ENCODE measurements at places on chromosomes 12 and 14.

GRCh38 chr14:92538412-92538985, 24.9 kb downstream of the RIN3 start:
- DNase-seq = no peak

- DNase-seq = no peak
Observed at GRCh38 chr14:31934767-31935266, 142.3 kb upstream of the ARHGAP5 start.

- DNase-seq = no peak
Observed at GRCh38 chr14:100771121-100771800, 44.6 kb downstream of the DLK1 start.

GRCh38 chr12:85574291-85574690, 261.9 kb downstream of the RASSF9 start:
- DNase-seq = no peak

- no peak for DNase-seq
Observed at GRCh38 chr14:21073921-21074320, 3.8 kb downstream of the ARHGEF40 start.

DNA sequence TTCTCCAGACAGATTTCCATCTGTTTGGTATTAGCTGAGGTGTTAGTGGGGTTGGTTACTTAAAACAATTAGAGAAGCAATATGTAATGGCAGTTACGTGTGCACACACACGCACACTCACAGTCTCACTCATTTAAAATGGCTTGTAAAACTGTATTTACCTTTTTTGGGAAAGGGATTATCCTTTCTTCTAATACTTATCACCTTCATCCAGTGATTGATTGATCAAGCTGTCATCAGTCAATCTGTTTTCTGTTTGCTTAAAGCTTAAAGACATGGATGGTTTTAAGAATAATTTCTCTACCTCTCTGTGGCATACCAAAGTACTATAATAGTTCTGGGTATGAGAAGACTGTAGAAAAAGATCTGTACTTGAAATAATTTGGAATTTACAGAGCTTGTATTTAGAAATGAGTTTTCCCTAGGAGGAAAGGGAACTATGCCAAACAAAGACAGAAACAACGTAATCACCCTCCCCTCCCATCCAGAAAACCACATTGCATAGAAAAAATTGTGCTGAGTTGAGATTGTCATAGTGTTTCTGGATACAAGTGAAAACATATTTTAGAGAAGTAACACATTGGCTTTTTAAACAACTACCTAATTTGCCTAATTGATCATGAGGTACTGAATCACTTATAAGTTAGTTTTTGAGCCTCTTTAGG, 455.8 kb downstream of the PCNX1 start:
- no peak for DNase-seq

- DNase-seq = no peak
Observed at GRCh38 chr12:31362115-31362758, 36.3 kb upstream of the SINHCAF start.

DNA sequence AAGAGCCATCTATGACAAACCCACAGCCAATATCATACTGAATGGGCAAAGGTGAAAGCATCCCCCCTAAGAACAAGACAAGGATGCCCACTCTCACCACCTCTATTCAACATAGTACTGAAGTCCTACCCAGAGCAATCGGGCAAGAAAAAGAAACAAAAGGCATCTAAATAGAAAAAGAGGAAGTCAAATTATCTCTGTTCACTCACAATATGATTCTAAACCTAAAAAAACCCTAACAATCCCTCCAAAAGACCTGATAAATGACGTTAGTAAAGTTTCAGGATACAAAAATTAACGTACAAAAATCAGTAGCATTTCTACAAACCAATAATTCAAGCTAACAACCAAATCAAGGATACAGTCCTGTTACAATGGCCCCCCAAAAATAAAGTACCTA, 26.9 kb downstream of the MDM1 start:
- DNase-seq = no peak

- DNase-seq = no peak
Observed at GRCh38 chr12:108340037-108340436, 926 bp upstream of the CMKLR1 start.

DNA sequence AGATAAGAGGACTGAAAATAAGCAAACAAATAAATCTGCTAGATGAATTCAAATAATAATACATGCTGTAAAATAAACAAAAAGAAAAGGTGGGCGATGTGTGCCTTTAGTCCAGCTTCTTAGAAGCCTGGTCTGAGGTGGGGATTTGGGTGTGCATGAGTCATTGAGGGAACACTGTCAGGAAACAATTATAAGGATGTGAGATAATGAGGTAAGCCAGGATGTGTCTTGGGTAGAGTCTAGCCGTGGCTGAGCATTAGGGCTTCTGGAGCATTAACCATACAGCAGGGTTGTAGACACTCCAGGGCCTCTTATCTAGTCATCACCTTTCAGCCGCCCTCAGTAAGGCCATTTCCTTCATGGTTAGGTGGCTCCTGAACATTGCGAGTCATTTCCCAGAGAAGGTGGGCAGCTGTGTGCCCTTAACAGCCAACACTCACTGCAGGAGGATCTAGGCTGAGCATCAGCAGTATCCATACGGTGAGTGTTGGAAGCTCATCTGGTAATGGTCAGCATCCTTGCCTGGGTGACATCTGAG, 405.6 kb downstream of the GLT1D1 start:
- DNase-seq = no peak

- DNase-seq = no peak
Observed at GRCh38 chr14:31785574-31785973, 224.4 kb downstream of the NUBPL start.

GRCh38 chr12:5624486-5625272, 192.8 kb downstream of the NTF3 start:
- DNase-seq = no peak

GRCh38 chr12:75746621-75747020, 235.2 kb upstream of the KRR1 start:
- no peak for DNase-seq

DNA sequence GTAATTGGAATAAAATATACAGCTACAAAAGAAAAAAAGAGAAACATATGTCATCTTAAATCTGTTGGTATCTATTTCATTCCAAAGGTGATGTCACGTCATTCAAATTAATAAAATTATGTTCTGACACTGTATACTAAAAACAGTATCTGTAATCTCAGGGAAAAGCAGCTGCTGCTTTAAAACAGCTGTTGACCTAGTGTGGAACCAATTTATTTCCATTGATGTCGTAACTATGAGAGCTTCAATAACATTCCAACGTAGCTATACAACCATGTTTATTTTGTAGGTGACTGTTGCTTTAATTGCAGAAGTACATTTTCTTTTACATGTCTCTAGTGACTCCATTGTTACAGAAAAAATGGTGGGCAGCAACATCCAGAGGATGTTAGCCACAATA, 571.7 kb downstream of the RPS29 start:
- no peak for DNase-seq

- no peak for DNase-seq
Observed at GRCh38 chr14:100019156-100019744, 46.0 kb upstream of the EVL start.

DNA sequence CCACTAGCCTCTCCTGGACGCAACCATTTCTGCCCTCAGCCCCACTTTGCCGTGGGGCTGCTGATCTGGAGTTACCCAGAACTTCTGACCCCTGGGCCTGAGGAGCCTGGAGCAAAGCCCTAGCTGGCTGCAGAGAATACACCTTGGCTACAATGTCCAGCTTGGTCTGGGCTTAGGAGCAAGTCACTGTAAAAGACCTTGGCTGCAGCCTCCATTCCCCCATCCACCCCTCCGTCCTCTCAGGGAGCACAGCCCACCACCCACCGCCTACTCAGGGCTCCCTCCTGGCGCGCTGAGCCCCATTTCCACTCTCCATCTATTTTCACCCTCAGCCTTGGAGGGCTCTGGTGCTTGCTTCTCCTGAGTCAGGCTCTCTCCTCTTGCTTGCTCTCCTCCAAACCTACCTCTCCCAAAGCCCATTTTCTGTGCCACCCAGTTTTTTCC, 42.9 kb downstream of the ERH start:
- no peak for DNase-seq

GRCh38 chr12:60977966-60978365, 1282.2 kb upstream of the USP15 start:
- DNase-seq = no peak

DNA sequence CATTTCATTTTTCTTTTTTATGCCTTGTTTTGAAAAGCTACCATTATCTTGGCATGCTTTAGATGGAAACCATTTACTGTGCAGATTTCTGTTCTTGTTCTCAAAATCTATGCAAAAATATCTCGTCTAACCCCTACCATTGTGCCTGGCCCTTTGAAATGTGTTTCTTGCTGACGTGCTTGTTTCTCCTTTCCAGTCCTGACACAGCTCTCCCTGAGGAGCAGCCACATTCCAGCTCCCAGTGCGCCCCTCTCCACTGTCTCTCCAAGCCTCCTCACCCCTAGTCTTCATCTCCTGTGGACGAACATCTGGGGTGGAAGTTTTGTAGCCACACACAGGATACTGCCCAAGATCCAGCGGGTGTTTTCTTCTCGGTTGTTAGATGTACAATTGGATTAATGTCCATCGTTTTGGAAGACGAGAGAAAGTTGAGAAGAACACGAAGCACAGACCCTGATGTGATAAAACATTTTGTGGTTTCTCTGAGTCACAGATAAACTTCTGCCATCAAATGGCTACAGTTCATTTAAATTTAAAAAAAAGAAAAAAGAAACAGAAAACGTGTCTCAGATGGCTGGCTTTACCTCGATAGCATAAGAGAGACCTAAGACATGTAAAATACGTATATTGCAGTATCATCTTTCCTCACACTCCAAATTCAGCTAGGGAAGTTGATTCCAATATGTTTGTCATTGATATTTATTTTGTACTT, 21.9 kb upstream of the FGD4 start:
- no peak for DNase-seq

DNA sequence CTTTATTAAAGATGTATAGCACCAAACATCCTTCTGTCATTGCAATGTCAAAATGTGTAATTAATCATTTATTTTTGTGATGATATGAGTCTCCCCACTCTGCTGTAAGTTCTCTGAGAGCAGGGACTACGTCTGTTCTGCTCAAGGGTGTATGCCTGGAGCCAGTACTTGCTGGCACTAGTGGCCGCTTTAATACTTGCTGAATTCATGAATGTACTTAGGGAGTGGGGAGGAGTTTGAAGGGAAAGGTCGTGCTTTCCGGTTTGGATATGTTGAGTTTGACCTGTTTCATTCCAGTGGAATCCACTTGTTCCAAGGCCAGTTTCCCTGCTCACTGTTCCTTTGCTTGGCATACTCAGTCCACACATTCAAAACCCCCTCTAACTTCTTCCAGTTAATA, 1.9 kb upstream of the DCAF5 start:
- DNase-seq = no peak

GRCh38 chr14:31170411-31170810, 37.2 kb downstream of the HECTD1 start:
- no peak for DNase-seq

GRCh38 chr14:55301437-55302121, 30.4 kb downstream of the FBXO34 start:
- no peak for DNase-seq

- DNase-seq = no peak
Observed at GRCh38 chr14:90154110-90154509, 92.3 kb downstream of the KCNK13 start.

DNA sequence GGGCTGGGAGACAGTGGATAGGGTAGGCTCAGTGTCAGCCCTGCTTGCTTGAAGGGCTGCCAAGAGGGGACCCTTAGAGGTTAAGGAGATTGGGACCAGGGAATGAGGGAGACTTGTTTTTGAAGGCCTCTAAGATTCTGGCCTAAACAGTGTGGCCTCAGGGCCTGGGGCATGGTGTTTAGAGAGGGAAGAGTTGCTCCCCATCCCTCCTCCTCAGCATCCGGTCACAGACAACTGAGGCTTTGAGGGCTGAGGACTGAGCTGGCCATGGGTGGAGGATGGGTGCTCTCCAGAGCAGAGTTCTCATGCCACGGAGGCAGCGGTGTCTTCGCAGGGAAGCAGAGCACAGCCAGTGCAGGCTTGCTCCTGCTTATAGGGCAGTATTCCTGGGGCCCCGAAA, 49.4 kb downstream of the KRT80 start:
- DNase-seq = no peak

- DNase-seq = no peak
Observed at GRCh38 chr12:125300249-125300648, 235.0 kb downstream of the AACS start.

DNA sequence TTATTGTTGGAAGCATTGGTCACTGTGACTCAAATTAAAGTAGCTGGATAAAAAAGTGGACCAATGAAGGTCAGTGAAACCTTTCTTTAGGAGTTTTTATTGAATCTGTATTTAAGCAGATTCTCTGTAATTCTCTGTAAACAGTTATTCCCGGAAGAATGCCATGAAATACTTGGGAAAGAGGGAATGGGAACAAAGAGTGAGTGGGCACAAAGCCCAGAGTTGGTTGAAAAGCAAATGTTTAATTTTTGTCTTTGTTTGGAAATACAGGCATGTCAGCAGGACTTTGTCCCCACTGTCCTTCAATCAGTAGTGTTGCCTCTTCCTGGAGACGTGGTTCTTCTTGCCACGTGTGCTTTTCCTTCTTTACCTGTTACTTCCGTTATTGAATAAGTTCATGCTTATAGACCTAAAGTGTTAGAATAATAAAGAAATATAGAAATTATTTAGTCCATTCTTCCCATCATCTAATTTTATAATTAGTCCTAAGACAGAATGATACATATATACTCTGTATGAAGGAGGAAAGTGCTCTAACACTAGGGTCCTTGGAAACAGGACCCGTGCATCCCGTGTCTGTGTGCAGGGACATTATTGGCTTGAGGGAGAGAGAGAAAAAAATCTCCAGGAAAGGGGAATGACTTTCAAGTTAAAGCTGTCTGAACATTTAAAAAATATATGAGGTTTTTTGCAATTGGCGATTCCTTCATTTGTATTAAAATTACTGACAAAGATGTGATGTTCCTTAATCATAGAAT, 2.0 kb upstream of the ANG start:
- DNase-seq = no peak

GRCh38 chr12:110379197-110379596, 24.3 kb downstream of the ANAPC7 start:
- no peak for DNase-seq

DNA sequence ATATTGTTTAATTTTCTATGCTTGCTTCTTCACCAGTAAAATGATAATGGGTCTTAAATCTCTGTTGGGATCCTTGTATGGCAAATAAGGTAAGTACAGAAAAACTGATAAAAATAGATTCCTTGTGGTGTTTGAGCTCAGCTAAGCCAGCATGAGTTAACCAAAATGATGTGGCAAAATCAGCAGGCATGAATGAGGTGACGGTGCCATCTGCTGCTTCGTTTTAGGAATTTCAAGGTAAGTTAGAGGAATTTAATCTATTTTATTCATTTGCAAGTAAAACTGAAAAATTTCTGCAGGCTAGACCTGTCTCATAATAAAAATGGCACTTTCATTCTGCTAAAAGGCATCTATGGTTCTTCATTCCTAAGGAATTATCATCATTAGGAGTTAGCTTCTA, 10.0 kb upstream of the CLEC7A start:
- DNase-seq = no peak

DNA sequence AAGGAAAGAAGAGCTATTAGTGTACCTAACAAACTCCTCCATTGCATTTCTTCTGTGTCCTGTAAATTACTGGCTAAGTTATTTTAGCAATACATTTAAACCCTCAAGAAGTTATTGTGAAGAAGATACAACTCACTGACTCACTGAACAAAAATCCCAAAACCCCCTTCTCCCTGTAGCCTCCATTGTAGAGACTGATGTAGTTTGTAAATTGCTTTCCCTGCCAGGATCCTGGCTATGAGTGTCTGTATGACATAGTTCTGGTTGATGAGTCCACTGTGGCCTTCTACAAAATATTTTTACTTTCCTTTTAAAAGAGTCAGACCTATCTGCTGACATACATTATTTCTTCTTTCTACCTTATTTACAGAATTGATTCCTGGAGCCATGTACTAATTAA, 155.6 kb downstream of the SLC6A15 start:
- no peak for DNase-seq

Data from Panc1 (cell line).